ENCODE measurements at places on chromosomes 4 and X. TPM values are rescaled to one million over a fixed set of nuclear protein-coding genes. Genes with fewer than 3 reads are reported as not detected.

The SSX4B gene
- not detected for total RNA-seq

The ZNF157 gene
- total RNA-seq, result 0.28 TPM

The ADAMTS3 gene
- total RNA-seq, result 5.4 TPM

The DMD gene
- total RNA-seq, result 33.3 TPM

The CHRDL1 gene
- total RNA-seq, result 0.19 TPM

The ZRSR2 gene
- total RNA-seq, result 5.6 TPM

The CXorf49 gene
- not detected for total RNA-seq

The CENPVL2 gene
- total RNA-seq, result not detected

The PCDH11X gene
- total RNA-seq, result not detected

The SPARCL1 gene
- total RNA-seq, result 0.56 TPM

The MED12 gene
- 12.8 TPM for total RNA-seq

The NUDT10 gene
- 0.85 TPM for total RNA-seq

The CTSO gene
- 33.0 TPM for total RNA-seq

Data from regular cardiac myocyte (primary cell).